CD8-positive, alpha-beta T cell (primary cell): ENCODE measurements at places on chromosomes 16 and 17.

DNA sequence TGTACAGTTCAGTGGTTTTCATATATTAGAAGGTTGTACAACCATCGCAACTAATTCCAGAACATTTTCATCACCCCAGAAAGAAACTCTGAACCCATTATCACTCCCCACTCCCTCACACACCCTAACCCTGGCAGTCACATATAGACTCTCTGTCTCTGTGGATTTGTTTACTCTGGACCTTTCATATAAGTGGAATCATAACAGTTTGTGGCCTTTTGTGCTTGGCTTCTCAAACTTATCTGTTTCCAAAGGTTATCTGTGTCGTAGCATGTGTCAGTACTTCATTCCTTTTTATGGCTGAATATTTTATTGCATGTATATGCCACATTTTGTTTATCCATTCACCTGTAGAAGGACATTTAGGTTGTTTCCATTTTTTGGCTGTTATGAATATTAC is 12.4 kb downstream of the TENT4B start:
- no peak for DNase-seq

DNA sequence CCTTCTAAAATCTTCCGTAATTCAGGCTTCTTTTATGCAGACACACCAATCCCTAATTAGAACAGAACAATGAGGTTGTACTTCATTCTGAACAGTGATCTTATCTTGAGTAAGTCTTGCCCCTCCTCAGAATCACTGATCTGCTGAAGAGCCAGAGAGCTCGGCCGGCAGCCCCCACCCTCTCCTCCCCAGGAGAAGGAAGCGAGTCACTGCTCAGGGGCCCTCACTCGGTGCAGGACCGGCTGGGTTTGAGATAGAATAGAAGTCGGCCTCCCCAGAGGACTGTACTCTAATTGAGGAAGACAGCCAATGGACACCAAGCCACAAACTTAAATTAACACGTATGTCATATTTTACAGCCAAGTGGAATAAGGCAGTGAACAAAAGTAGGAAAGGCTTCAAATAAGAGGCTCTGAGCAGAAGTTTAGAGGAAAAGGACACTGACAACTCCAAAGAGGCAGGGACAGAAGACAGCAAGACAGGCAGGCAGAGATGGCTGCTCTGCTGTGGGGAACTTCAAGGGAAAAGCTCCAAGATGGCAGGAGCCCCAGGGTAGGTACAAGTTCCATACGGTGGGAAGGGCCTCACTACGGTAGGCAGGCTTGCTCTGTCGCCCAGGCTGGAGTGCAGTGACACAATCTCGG is 18.6 kb downstream of the CREBBP start:
- no peak for DNase-seq

DNA sequence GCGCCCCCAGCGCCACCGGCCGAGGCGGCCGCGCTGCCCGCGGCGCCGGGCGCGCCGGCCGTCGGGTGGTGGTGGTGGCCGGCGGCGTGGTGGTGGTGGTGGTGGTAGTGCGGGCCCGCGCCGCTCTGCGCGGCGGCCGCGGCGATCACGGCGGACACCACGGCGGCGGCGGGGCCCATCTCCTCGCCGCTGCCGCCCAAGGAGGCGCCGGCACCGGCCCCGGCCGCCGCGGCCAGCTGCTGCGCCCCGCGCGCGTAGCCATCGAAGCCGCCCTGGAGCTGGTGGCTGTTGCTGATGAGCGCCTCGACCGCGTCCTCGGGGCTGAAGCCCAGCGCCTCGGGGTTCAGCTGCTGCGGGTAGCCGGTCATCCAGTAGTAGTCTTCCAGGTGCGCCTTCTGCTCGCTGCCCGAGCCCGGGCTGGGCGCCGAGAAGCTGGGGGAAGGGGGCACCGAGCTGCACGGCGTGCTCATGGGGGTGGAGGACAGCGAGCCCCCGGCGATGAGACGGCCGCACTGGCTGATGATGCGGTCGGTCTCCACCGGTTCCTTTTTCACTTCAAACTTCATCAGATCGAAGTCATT is 1.2 kb downstream of the MAF start:
- DNase-seq: no peak

DNA sequence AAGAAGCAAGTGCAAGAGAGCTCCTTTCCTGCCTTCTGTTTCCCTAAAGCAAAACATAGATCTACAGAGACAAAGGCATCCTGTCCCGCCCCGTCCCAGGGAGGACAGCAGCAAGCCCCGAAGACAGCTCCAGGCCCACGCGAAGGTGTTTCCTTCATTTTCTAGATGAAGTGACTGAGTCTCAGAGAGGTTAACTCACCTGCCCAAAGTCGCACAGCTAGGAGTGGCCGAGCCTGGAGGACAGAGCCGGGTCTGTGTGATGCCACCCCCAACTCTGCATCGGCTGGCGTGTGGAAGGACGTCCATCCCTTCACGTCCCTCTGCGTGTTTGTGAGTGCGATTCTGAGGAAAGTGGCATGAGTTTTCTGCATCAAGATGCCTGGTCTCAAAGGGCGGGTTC is 187.2 kb upstream of the CHMP6 start:
- no peak for DNase-seq

DNA sequence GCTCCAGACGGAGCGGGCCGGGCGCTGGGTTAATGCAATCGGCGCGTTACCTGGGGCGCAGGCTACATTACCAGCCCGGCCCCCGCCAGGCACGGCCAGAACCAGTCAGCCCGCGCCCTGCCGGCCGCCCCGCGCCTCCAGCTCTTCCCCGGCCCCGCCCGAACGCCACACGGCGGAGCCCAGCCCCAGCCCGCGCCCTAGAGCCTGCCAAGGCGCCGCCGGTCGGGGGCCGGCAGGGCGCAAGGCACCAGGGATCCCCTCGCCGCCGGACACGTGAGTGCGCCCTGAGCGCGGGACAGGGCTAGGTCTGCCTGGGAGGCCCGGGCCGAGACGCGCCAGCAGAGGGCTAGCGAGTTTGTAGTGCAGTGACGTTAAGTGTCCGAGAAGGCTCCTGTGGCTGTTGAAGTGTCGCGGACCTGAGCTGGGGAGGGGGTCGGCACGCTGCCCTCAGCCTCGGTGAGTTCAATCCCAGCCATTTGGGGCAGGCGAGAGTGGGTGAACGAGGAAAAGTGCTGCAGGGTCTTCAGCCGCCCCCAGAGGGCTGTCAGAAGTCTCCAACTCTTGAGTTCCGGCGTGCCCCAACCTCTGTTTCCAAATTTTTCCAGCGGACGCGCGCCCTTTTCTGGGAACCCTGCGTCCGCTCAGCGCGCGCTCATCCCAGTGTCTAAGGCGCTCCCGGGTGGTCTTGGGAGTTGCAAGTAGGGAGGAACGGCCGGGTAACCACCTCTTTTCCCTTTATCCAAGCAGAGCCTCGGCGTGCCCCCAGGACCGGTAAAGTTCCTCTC is at the start of gene SLC6A2:
Gene SLC6A2, plus strand, starts transcription at position 92 of the 785 bp plus-strand sequence. CDS start 707 bp downstream, outside the sequence.
- DNase-seq: no peak

DNA sequence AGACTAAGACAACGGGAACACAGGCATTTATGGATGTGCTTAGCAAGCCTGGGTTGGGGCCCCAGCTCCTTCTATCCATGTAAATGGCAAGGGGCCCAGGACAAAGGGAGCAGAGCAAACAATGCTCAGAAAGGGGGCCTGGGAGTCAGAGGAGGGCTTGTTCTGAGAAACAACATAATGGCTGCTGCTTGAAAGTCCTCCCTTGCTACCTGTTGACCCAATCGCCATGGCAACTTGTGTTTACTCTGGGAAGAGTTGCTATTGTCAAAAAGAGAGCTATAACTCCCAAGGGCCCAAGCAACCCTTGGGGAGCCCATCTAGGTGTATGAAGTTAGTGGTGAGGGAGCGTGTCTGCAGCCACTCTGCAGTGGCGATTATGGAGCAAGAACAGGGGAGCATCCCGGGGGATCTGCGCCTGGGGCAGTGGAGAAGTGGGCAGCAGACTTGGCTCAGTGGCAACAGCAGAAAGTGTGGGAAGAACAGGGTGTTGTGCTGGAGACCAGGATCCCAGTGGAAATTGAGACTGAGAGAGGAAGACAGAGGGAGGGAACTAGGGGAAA is 118.7 kb upstream of the NLRP1 start:
- no peak for DNase-seq

DNA sequence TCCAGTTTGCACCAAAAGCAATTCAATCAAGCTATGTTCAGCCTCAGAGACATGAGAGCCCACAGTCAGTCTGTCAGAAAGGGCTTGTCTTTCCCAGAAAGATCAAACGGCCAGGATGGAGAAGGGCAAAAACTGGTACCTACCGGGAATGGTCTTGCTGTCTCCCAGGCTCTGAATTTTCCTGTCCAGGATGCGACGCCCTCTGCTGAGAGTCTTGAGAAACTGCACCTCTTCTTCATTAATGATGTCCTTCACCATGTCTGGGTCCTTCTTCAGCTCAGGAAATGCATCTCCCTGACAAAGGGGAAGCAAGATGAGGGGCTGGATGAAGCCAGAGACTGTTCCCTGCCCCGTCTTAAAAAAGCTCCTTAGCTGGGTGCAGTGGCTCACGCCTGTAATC is 15.8 kb upstream of the EXOSC6 start:
- no peak for DNase-seq

- no peak for DNase-seq
Measured at GRCh38 chr17:46143827-46144236, 49.4 kb downstream of the KANSL1 start.

DNA sequence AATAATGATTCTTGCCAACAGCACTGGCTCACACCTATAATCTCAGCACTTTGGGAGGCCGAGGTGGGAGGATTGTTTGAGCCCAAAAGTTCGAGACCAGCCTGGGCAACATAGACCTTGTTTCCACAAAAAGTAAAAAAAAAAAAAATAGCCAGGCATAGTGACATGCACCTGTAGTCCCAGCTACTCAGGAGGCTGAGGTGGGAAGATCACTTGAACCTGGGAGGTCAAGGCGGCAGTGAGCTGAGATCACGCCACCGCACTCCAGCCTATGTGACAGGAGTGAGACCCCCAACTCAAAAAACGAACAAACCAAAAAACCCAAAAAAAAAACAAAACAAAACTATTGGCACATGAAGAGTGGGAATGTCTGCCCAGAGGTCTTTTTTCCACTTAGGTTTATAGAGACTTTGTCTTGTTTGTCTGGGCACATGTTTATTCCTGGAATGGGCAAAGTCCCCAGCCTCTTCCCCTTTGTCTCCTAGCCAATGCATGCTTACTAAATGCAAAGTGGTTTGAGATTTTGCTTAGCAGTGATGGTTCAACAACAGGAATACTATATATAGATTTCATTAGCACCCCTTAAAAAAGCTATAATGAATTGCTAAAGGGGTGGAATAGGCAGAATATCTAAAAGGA is 25.9 kb downstream of the NMT1 start:
- DNase-seq: no peak

- DNase-seq: no peak
Measured at GRCh38 chr17:70181376-70181775, 12.0 kb downstream of the KCNJ2 start.

DNA sequence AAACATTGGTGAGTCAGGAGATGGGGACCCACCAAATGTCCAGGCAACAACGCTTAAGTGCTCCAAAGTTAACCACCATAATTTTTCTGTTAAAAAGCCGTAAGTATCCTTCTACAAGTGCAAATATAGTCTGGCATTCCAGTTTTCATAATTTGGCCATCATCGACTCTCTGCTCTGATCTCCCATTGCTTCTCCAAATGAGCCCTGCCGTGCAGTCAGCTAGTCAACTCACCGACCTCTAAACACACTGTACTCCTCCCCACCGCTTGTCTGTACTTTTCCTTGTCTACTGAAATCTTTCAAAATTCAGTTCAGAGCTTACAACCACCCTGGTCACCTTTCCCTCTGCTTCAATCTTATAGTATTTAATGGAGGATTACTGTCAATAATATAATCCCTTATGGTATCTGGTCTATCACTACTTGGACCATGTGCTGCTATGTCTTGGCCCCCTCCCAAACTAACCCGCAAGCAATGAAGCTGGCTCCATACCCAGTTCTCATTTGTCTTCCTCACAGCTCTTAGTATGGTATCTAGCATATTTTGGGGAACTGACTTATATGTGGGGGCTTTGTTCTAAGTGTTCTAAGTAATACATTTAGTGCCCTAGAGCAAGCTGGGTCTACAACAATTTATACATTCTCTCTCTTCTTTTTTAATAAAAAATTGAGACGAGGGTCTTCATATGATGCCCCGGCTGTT is 52.7 kb upstream of the SLC25A19 start:
- no peak for DNase-seq

DNA sequence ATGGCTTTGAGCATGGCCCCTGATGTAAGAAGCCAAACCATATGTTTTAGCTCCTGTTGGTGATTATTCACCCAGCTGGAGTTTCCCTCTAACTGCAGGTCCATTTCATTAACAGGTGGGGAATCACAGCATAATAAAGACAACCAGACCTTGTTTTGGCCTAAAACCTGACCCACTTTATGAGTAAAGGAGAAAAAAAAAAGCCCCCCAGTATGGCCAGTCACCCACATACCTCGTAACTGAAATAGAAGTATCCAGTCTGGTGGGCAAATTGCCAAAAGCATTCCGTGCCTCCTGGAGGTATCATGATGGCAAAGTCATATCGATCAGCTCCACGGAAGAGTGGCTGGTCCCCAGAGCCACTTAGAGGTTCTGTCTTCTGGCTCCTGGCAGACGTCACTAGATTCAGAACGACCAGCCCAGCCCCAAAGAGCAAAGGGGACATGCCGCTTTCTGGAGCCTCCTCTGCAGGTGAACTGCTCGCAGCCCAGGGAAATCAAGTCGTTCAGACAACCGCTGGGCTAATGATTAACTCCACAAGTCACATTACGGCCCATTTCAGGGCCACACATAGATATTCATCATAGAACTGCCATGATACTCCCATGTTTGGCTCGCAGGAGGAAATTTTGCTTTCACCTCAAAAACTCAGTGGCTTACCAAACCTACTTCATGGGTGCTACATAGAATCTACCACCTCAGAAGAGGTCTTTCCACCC is at the start of gene TMED6:
Gene TMED6, minus strand, starts transcription at position 478 of the 719 bp plus-strand sequence. Its CDS starts 33 bp downstream, at position 445.
- DNase-seq: no peak

- no peak for DNase-seq
Measured at GRCh38 chr17:42857389-42857788, 6.4 kb downstream of the AOC3 start.

DNA sequence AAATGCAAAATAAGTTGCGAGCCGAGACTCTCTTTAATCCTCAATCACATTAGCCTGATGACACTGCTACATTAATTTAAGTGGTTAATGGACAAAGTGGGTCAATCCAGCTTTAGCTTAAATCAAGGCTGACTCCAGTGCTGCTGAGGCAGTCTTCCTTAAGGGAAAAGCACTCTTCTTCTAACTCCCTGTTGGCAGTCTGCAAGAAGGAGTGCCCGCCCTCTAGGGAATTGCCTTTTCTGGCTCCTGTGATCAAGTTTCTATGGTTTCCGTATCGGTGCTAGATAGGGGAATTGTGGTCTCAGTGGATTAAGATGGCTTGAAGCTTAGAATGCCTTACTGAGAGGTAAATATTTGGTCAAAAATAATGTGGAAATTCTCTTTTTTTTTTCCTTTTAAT is 41.0 kb downstream of the HS3ST3B1 start:
- no peak for DNase-seq

- DNase-seq: no peak
Measured at GRCh38 chr17:50953831-50954601, 87.9 kb upstream of the TOB1 start.

GRCh38 chr16:3797473-3797872 is 80.1 kb upstream of the TRAP1 start:
- DNase-seq: no peak

- DNase-seq: no peak
Measured at GRCh38 chr17:965311-965989, 14.1 kb downstream of the NXN start.
